ENCODE measurements at places on chromosomes 13 and 19.

- DNase-seq = no peak
These were observed at the start of gene NFIX for GRCh38 chr19:12994701-12995595. NFIX (plus strand) TSS chr19:12995475; CDS start chr19:12995838, 363 bp downstream.

- no peak for DNase-seq
These were observed 7.5 kb upstream of the MPV17L2 start for GRCh38 chr19:18185538-18185937.

DNA sequence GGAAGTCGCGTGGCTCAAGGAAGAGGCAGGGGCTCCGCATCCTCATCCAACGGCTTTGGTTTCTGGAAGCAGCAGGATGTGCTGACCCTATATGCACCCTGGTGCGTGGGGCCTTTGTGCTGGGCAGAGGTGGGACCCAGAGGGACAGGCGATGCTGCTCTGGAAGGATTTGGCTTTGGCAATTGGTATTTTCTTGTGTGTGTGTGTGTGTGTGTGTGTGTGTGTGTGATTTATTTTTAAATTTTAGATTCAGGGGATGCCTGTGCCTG, 321.9 kb upstream of the ZNF507 start:
- DNase-seq = no peak

DNA sequence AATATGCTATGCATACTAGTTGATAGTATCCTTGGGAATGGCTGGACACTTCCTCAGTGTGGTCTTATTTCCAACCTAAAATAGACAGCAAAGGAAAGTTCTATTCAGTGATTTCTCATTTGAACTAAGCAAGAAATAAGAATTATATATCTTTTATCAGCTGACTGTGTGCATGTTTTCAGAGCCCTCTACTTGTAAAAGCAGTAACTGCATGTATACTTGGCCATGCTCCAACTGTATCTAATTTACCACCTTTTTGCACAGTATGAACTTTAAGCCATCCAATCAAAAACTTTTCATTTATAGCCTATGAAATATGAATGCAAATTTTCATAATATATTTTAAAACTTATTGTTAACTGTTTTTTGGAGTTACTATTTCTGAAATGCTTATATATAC, 136.4 kb upstream of the PCDH9 start:
- no peak for DNase-seq

DNA sequence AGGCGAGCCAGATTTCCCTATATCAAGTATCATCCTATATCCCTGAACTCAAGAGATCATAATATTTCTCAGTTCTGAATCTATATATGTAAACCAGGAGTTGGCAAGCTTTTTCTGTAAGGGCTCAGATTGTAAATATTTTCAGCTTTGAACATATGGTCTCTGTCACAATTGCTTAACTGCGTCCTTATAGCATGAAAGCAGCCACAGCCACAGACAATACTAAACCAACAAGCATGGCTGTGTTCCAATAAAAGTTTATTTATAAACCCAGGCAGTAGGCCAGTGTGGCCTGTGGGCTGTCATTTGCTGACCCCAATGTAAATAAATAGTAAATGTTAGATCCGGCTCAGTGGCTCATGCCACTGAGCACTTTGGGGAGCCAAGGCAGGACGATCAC, 12.2 kb upstream of the MYH14 start:
- no peak for DNase-seq

DNA sequence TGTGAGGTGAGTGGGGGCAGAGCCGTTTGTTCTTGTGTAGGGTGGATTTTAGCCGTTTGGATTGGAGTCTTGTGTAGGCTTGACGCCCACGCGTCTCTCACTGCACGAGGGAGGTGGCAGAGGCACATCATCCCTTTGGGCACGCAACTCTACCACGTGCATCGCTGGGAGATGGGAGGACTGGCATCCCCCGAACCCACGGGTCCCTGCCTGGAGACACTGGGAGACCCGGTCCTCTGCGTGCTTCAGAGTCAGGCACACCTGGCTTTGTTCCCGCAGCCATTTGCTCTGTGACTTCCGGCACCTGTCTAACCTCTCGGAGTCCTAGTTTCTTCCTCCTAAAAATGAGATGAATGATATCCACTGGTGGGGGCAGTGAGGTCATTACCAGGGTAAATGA, 6.4 kb downstream of the ARHGEF7 start:
- DNase-seq = no peak

DNA sequence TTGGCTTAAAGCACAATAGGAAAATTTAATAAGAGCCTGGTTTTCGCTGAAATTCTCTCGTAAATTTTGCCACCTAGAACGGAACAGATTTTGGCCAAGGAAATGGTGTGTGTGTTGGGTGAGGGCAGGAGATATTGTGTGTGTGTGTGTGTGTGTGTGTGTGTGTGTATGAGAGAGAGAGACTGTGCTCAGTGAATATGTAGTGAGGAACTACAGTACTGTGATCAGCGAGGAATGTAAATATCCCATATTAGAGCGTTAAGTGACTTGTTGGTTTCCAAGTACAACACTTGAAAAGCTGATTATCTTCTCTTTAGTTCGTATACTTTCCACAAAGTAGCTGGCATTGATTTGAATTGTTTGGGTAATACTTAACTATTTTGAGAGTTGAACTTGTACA, 738.9 kb downstream of the PCDH9 start:
- DNase-seq = no peak

GRCh38 chr13:29484796-29485195, 110.7 kb downstream of the SLC7A1 start:
- no peak for DNase-seq

DNA sequence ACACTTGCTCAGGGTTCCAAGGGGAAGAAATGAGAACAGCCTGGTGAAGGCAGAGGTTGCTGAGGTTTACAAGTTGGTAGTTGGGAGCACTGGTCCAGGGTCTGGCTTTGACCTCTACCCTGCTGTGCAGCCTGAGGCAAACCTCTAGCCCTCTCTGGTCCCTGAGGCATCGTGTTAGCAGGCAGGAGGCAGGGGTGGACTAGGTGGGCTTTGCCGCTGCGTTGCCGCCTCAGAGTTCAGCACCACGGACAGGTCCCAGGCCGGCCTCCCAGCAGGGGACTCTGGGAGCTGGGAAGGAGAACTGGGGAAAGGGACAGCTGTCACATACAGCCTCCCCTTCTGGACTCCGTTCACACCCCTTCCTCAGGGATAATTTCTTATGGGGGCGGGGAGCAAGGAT, 3.1 kb downstream of the NCAN start:
- peak; percentile 69 for DNase-seq

DNA sequence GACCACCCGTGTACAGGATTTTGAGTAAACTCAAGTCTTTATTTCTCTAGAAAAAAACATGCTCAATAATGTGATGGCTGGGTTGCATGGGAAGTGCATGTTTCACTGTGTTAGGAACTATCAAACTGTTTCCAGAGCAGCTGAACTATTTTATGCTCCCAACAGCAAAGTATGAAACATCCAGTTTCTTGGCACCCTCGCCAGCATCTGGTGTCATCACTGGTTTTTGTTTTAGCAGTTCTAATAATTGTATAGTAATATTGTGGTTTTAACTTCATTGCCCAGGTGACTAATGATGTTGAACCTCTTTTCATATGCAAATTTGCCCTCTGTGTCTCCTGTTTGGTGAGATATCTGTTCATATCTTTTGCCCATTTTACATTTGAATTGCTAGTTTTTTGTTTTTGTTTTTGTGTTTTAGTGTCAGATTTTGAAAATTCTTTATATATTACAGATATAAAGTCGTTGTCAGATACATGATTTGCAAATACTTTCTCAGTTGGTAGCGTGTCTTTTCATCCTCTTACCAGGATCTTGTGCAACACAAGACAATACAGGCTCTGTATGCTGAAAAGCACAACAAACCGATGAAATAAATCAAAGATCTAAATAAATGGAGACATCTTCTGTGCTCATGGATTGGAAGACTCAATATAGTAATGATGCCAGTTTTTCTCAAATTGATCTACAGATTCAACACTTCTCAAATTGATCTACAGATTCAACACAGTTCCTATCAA, 87.8 kb downstream of the IPO5 start:
- DNase-seq = no peak

Data from GM13976 (cell line).